ENCODE measurements at places on chromosomes 2 and 18.

DNA sequence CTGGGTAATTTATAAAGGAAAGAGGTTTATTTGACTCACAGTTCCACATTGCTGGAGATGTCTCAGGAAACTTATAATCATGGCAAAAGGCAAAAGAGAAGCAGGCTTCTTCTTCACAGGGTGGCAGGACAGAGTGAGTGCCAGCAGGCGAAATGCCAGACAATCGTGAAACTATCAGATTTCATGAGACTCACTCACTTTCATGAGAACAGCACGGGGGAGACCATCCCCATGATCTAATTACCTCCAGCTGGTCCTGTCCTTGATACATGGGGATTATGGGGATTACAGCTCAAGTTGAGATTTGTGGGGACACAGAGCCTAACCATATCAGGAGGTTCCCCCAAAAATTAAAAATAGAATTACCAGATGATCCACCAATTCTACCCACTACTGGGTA is 675.5 kb upstream of the SLC8A1 start:
- no peaks in the 10 kb centered on the region for H3K36me3 ChIP-seq
- no peak for DNase-seq
- H3K4me1 ChIP-seq, result no peaks in the 10 kb centered on the region
- H3K27ac ChIP-seq, result no peak overlapping the region

DNA sequence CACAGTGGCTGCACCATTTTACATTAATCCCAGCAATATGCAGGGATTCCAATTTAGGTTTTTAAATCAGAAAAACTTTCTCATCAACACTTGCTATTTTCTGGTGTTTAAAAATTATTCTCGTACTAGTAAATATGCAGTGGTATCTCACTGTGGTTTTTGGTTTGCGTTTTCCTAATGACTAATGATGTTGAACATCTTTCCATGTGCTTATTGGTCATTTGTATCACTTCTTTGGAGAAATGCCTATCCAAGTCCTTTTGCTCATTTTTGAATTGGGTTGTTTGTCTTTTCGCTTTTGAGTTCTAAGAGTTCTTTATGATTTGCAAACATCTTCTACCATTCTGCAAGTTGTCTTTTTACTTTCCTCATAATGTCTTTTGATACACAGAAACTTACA is 62.1 kb upstream of the TCF7L1 start:
- no peak overlapping the region for H3K27ac ChIP-seq
- H3K36me3 ChIP-seq, result no peaks in the 10 kb centered on the region
- DNase-seq, result no peak
- peaks cover 26% of the 10 kb centered on the region for H3K27me3 ChIP-seq
- no peak overlapping the region for H3K4me3 ChIP-seq

GRCh38 chr2:8132351-8132831 is 549.5 kb upstream of the ID2 start:
- H3K27ac ChIP-seq, result no peak overlapping the region
- peaks cover 5% of the 10 kb centered on the region for H3K36me3 ChIP-seq
- DNase-seq, result no peak
- H3K4me3 ChIP-seq, result no peak overlapping the region
- no peaks in the 10 kb centered on the region for H3K27me3 ChIP-seq

DNA sequence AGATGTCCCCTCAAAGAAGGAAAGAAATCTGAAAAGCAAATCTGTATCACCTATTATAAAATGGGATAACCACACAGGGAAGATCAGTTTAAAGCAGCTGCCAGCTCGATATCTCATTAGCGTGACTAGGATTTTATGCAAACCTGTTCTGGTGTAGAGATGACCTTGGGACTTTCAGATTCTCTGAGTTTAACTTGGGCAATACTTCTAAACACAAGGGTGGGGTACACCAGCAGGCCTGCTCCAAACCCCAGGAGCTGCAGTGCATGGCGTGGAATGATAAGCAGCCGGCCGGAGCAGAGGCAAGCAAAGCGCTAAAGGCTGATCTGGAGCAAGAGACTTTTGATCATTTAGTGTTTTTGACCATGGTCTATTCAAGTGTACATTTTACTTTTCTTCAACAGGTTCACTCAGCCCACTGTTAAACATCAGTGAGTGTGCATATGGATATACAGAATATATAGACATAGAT is 4.7 kb downstream of the SERTAD2 start:
- peaks cover 6% of the 10 kb centered on the region for H3K36me3 ChIP-seq
- H3K4me1 ChIP-seq, result peaks cover 63% of the 10 kb centered on the region
- H3K4me3 ChIP-seq, result no peak overlapping the region

GRCh38 chr2:191038241-191038725 is 24.3 kb upstream of the STAT1 start:
- DNase-seq, result no peak
- H3K36me3 ChIP-seq, result peaks cover 67% of the 10 kb centered on the region
- H3K4me1 ChIP-seq, result peaks cover 39% of the 10 kb centered on the region

DNA sequence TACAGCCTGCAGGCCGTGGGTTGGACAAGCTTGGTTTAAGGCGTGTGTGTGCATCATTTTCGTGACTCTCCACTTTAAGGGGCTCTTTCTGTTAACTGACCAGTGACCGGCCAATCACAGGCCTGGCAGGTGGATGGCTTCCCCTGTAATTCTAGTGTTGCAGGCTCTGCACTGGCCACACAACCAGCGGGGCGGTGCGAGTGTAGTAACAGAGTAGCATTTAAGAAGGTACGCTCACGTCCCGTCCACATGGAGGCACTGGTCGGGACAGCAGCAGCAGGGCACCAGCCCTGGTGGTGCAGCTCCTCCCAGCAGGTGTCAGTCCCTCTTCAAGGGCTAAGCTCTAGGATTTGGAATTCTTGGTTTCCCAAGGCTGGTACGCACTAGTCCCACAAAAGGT is 8.0 kb upstream of the ANO7 start:
- H3K4me3 ChIP-seq, result no peak overlapping the region
- H3K27ac ChIP-seq, result no peak overlapping the region
- no peaks in the 10 kb centered on the region for H3K27me3 ChIP-seq
- no peak for DNase-seq

GRCh38 chr2:24409171-24409570 is 48.8 kb upstream of the ITSN2 start:
- peaks cover 4% of the 10 kb centered on the region for H3K27me3 ChIP-seq
- H3K4me3 ChIP-seq, result no peak overlapping the region
- no peak for DNase-seq
- H3K4me1 ChIP-seq, result no peaks in the 10 kb centered on the region
- no peaks in the 10 kb centered on the region for H3K36me3 ChIP-seq

DNA sequence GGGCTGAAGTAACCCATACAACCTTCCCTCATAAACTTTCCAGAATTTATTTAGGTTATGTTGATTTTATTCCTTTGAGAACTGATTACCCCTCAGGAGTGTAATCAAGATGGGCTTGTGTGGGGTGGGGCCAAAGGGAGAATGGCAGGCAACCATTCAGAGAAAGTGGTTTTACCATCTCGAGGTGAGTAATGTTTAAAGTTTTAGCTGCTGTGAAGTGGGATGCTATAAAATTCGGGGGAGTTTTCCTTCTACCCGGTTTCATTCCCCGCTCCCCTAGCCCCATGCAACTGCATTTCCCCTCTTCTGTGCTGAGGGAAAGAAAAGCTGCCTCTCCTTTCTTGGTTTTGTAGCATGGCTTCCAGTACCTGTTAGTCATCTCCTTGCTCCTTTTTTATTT is 34.7 kb downstream of the MAP4K4 start:
- peak overlapping the region; percentile 46 for H3K27ac ChIP-seq
- H3K4me3 ChIP-seq, result no peak overlapping the region
- H3K36me3 ChIP-seq, result peaks cover 2% of the 10 kb centered on the region
- peaks cover 57% of the 10 kb centered on the region for H3K4me1 ChIP-seq
- no peak for DNase-seq

DNA sequence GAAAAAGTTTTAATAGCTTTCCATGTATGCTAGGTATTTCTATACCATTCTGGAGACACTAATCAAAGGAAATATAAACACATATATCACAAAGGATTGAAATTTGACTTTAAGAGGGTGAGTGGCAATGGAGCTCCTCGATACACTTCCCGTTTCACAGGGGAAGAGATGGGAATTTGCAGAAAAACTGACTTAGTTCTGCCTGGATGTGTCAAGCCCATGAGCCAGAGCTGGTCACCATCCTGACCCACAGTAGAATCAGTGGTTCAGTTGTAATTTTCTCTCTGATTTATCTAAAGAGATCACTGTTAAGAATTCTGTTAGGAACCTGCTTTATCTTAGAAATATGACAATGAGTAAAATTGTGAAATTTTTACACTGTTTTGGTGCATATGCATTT is 34.2 kb downstream of the PLCL1 start:
- H3K4me3 ChIP-seq, result peak overlapping the region; percentile 75
- no peaks in the 10 kb centered on the region for H3K27me3 ChIP-seq
- DNase-seq, result no peak
- H3K36me3 ChIP-seq, result no peaks in the 10 kb centered on the region
- peak overlapping the region; percentile 85 for H3K27ac ChIP-seq

- peaks cover 3% of the 10 kb centered on the region for H3K36me3 ChIP-seq
- H3K4me3 ChIP-seq, result peak overlapping the region; percentile 19
- peaks cover 12% of the 10 kb centered on the region for H3K4me1 ChIP-seq
- peaks cover 22% of the 10 kb centered on the region for H3K27me3 ChIP-seq
Measured at GRCh38 chr18:58303363-58303762, 259.3 kb downstream of the NEDD4L start.

DNA sequence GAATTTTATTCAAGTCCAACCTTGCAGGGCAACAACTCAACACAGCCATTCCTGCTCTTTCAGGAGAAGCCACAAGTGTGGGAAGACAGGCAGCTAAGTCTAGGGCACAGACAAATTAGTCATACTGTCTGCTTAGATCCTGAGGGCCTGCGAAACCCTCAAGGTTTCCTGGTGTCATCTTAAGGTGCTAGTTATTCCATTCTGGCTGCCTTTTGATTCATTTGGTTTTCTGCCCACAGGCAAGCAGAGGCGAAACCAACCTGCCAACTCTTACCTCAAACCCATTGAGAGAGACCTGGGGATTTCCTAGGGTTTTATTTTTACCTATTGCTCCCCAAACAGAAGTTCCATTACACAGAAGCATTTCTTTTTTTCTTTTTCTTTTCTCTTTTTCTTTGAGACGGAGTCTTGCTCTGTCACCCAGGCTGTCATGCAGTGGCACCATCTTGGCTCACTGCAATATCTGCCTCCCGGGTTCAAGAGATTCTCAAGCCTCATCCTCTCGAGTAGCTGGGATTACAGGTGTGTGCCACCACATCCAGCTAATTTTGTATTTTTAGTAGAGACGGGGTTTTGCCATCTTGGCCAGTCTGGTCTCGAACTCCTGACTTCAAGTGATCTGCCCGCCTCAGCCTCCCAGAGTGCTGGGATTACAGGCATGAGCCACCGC is 23.7 kb upstream of the SCYGR1 start:
- peaks cover 21% of the 10 kb centered on the region for H3K4me1 ChIP-seq
- DNase-seq, result peak; percentile 76
- H3K27ac ChIP-seq, result peak overlapping the region; percentile 10
- no peak overlapping the region for H3K4me3 ChIP-seq

DNA sequence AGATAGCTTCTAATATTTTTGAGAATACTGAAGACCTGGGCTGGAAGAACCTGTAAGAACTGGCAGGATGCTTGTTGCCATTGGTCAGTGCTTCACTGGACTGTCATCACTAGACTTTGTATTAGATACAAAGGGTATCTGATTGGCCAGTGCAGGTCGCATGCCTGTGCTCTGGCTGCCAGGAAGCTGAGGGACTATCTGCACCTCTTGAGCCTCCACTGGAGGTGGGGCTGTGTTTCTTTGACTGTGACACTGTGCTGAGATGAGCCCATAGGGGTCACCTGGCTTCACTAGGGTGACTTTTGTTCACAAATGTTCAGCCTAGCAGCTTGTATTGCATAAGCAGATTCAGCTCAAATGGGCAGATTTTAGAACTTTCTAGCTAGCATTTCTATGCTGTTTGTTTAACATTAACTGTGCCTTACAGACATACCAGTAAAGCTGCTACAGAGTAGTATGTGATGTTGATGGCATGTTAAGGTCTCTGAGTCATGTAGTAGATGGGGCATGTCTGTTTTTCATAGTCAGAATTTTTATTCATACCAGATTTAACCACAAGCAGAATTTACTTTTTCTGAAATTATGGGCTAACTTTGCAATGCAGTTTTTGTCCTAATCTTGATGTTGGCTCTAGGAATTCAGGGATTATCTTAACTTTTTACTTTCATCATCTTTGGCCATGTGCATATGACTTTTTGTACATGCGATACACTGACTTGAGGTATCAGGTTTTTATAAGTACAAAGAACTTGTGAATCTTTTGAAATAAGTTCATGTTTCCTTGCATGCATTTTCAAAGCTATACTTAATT is 56.1 kb downstream of the RHBDD1 start:
- no peaks in the 10 kb centered on the region for H3K4me1 ChIP-seq
- peaks cover 12% of the 10 kb centered on the region for H3K36me3 ChIP-seq
- H3K27ac ChIP-seq, result no peak overlapping the region
- DNase-seq, result no peak
- no peak overlapping the region for H3K4me3 ChIP-seq
- H3K27me3 ChIP-seq, result no peaks in the 10 kb centered on the region

GRCh38 chr2:39524756-39525635 is 87.9 kb upstream of the MAP4K3 start:
- H3K4me3 ChIP-seq, result no peak overlapping the region
- no peak overlapping the region for H3K27ac ChIP-seq
- H3K36me3 ChIP-seq, result peaks cover 3% of the 10 kb centered on the region

DNA sequence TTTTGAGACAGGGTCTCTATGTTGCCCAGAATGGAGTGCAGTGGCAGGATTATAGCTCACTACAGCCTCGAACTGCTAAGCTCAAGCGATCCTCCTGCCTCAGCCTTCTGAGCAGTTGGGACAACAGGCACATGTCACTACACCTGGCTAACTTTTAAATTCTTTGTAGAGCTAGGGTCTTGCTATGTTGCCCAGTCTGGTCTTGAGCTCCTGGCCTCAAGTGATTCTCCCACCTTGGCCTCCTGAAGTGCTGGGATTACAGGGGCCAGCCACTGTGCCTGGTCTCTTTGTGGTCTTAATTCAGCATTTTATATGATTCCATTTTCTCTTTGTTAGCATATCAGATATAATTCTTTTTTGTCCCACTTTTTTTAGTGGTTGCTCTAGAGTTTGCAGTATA is 34.1 kb downstream of the CEP192 start:
- DNase-seq, result no peak
- H3K36me3 ChIP-seq, result peaks cover 70% of the 10 kb centered on the region
- H3K4me3 ChIP-seq, result no peak overlapping the region
- peaks cover 14% of the 10 kb centered on the region for H3K4me1 ChIP-seq
- H3K27ac ChIP-seq, result no peak overlapping the region

GRCh38 chr2:136874258-136874657 is 108.9 kb downstream of the THSD7B start:
- no peaks in the 10 kb centered on the region for H3K4me1 ChIP-seq
- no peak for DNase-seq
- H3K4me3 ChIP-seq, result no peak overlapping the region
- H3K27me3 ChIP-seq, result no peaks in the 10 kb centered on the region

- H3K4me1 ChIP-seq, result no peaks in the 10 kb centered on the region
- no peaks in the 10 kb centered on the region for H3K27me3 ChIP-seq
- no peak overlapping the region for H3K4me3 ChIP-seq
Measured at GRCh38 chr2:1731963-1732768, 12.1 kb downstream of the PXDN start.

All from T-helper 2 cell treated with Interferon-gamma antibody and Interleukin-4, amounts not matched to agents 5 μg/mL and 100 μg/mL, for 36 hours (primary cell).